Fibroblast of villous mesenchyme (primary cell): ENCODE measurements at places on chromosomes 6 and 20. TPM values are rescaled to one million over a fixed set of nuclear protein-coding genes. Genes with fewer than 3 reads are reported as not detected.
A peak's percentile ranks its signal among the peaks of the same experiment; 100 is the strongest.

The IYD gene
- total RNA-seq: not detected in 2 replicates

The PROCR gene
- total RNA-seq: 22.9 and 30.9 TPM in 2 replicates

The NHSL1 gene
- total RNA-seq: 4.7 and 9.7 TPM in 2 replicates

The CCNC gene
- 93.7 and 117 TPM in 2 replicates for total RNA-seq

The CPNE5 gene
- under 0.01 and 0.32 TPM in 2 replicates for total RNA-seq

The CNR1 gene
- not detected in 2 replicates for total RNA-seq

The HLA-DPA1 gene
- 0.43 and 0.97 TPM in 2 replicates for total RNA-seq

The LINC00237 gene
- not detected in 2 replicates for total RNA-seq

The MDFI gene
- total RNA-seq: not detected in 2 replicates

The GPSM3 gene
- total RNA-seq: 2.6 and 4.8 TPM in 2 replicates

The CAGE1 gene
- under 0.01 TPM in 2 replicates for total RNA-seq

The SLC35F1 gene
- total RNA-seq: under 0.01 TPM in 1 of 2 replicates, not detected in the other

- no peak for DNase-seq
These were observed 9.0 kb upstream of the STK38 start for GRCh38 chr6:36556281-36556680.

DNA sequence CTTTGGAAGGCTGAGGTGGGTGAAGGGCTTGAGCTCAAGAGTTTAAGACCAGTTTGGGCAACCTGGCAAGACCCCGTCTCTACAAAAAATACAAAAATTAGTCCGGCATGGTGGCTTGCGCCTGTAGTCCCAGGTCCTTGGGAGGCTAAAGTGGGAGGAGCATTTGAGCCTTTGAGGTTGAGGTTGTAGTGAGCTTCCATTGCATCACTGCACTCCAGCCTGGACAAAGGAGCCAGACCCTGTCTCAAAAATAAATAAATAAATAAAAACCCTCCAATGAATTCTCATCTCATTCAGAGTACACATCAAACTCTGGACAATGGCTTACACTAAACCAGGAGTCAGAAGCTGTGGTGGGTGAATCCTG, 31.8 kb downstream of the B4GALT5 start:
- no peak for DNase-seq

- no peak for DNase-seq
These were observed 90.1 kb downstream of the DNAH8 start for GRCh38 chr6:38805127-38805655.

- DNase-seq: no peak
These were observed 52.8 kb downstream of the UST start for GRCh38 chr6:148799647-148800046.

- DNase-seq: no peak
These were observed 1111.3 kb downstream of the KIF16B start for GRCh38 chr20:15461938-15462337.

DNA sequence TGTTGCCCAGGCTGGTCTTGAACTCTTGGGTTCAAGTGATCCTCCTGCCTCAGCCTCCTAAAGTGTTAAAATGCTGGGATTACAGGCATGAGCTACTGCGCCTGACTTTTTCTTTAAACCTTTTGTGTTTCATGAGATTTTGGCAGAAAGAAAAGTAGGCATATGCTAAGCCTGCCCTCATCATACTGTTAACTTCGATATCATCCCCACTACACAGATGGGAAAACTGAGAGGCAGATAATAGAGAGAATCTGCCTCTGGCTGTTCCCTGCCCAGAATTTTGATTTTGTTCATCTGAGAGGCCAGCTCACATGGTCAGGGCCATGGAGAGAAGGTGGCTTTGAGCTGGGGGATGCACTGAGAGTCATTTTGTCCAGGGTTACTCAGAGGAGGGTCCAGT, 7.5 kb downstream of the PABPC1L start:
- no peak for DNase-seq

GRCh38 chr6:66344796-66345195, 637.8 kb upstream of the EYS start:
- no peak for DNase-seq

GRCh38 chr6:35739645-35740524, 3.1 kb downstream of the ARMC12 start:
- DNase-seq: no peak

DNA sequence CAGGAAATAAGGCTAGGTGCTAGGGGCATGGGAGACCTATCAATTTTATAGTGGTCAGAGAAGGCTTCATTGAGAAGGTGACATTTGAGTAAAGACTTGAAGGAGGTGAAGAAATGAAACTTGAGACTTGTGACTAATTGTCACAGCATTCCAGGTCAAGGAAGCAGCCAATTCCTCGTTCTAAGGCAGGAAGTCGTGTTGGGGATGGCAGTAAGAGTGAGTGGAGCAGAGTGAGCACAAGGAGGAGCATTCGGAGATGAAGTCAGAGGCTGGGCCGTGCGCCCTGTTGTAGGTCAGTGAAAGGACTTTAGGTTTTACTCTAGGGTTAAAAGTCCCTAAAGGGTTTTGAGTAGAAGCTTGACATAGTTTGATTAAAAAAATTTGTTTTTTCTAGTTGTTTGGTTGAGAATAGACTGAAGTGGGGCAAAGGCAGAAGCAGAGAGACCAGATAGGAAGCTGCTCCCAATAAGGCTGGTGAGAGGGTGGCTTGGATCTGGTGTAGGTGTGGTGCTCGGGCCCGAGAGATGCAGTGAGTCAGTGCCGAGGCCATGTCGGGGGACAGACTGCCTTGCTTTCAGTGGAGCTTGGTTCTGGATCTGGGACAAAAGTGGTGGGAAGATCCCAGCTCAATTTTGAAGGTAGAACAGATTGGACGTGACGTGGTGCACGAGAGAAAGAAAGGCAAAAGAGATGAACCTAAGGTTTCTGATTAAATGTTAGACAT, 2.6 kb upstream of the RSPH3 start:
- peak; percentile 34 for DNase-seq

DNA sequence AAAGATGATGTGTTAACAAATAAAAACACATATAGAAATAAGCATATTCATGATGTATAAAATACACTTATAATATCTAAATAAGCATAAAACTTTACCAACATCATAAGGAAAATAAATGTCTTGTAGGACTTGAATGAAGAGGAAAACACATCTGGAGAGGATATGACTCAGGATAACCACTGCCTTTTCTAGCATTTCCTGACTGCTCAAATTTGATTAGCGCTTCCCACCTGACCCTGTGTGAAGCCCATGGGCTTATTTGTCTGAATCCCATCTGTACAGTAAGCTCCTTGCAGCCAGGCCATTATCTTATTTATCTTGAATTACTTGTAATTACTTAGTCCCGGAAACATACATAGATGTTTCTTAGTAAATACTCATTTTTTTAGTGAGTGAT, 608.6 kb downstream of the COL12A1 start:
- peak; percentile 37 for DNase-seq

GRCh38 chr20:46739431-46740213, 30.2 kb downstream of the SLC2A10 start:
- DNase-seq: no peak

- no peak for DNase-seq
These were observed 10.5 kb downstream of the SGK2 start for GRCh38 chr20:43569282-43569681.
